ENCODE measurements at places on chromosomes 7 and 10.
A peak's percentile ranks its signal among the peaks of the same experiment; 100 is the strongest.

DNA sequence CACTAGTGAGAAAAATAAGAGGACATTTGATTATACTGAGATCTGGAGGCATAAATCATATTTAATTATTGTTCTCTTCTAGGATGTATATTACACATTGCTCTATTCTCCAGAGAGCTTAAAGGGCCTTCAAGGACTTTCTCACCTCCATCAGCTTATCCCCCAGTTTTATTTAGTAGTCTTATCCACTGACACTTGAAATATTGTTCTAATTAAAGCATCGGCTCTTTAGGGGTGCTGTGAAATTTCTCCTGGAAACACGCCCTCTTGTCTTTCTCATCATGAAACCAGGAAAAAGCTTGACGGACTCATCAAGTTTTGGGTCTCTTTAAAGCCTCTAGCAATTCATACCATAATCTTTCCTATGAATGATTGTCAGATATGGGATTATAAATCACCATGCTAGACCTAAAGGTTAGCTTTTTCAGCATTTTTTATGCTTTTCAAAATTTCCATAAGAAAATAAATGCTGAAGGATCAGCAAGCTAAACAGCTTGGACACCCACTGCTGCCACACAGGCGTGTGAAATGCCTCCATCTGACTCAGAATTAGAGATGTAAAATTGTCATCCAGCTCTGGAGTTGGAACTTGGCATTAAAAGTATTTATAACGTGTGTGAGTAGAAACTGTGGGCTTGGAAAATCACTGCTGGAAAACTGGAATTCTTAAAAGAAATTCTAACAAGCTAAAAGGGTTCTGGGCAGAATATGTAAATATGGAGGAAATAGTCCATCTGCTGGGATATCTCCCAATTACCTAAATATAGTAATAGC lies 216.3 kb downstream of the CHRM2 start:
- no peaks in the 10 kb centered on the region for H3K4me1 ChIP-seq
- H3K36me3 ChIP-seq: no peaks in the 10 kb centered on the region
- H3K27ac ChIP-seq: no peak overlapping the region
- no peak for DNase-seq

GRCh38 chr7:3712841-3713240 lies 411.8 kb downstream of the SDK1 start:
- H3K27ac ChIP-seq: no peak overlapping the region
- H3K4me1 ChIP-seq: no peaks in the 10 kb centered on the region
- peak; percentile 51 for DNase-seq
- no peak overlapping the region for H3K4me3 ChIP-seq

- DNase-seq: no peak
- H3K27ac ChIP-seq: peak overlapping the region; percentile 94
- peak overlapping the region; percentile 95 for H3K4me3 ChIP-seq
Measured at GRCh38 chr10:114174695-114175188, 739 bp upstream of the CCDC186 start.

DNA sequence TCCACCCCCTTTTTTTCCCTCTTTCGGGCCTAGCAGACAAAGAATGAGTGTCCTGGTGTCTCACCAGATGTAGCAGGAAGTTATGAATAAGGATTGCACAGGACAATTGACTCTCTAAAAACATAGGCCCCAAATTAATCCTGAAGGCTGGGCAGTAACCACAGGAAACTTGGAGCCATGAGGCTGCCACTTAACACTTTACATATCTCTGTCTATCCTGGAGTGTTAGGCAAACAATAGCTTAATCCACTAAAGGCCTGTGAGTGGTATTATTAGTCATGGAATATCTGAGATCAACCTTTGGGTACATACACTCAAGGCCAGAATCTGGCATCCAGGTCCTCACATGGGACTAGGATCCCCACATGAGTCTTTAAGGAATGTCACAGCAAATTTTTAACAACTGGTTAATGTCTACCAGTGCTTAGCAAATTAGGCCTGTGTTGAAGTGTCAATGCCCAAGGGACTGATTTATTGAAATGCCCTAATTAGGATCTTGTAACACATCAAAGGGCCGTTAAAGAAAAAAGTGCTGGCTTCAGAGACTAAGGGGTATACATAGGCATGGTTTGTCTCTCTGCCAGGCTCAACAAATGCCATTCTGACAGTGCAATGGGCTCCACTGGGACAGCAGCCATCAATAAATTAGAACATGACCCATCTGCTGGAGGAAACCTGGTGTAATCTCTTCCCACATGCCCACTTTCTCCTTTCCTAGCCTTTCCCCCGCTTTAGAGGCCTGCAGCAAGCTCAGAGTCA lies 196.7 kb upstream of the TBX20 start:
- H3K27me3 ChIP-seq: peaks cover 10% of the 10 kb centered on the region
- no peaks in the 10 kb centered on the region for H3K36me3 ChIP-seq
- DNase-seq: no peak
- no peak overlapping the region for H3K4me3 ChIP-seq
- no peak overlapping the region for H3K27ac ChIP-seq

DNA sequence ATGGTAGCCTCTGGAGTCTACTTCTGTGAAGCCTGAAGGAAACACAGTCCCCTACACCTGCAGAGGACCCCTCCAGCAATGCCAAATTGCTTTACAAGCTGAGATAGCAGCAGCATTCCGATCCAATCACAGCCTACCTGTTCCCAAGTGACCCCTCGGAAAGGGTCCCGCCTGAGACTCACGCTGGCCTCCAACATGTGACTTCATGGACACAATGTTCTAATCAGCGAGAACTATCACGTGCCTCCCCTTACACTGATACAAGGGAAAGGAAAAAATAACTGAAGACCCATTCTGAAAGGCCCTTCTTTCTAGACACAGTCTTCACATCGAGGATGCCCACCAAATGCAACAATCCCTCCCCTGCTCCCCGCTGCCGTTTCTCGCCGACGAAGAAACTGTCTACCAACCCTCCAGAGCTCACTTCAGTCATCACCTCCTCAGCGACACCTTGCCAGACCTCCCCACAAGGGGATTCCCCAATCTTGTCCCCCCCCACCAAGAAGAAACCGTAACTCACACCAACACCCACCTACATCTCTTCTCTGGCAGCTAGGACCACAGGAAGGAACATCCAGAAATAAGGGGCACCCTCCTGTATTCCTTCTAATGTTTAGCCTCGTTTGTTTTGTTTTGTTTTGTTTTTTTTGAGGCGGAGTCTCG lies 1.8 kb downstream of the SNX8 start:
- DNase-seq: no peak
- no peak overlapping the region for H3K27ac ChIP-seq
- H3K36me3 ChIP-seq: no peaks in the 10 kb centered on the region

GRCh38 chr7:127955051-127955531 lies 76.1 kb downstream of the LRRC4 start:
- H3K4me1 ChIP-seq: no peaks in the 10 kb centered on the region
- no peak for DNase-seq
- no peak overlapping the region for H3K4me3 ChIP-seq
- H3K27ac ChIP-seq: no peak overlapping the region
- no peaks in the 10 kb centered on the region for H3K27me3 ChIP-seq

DNA sequence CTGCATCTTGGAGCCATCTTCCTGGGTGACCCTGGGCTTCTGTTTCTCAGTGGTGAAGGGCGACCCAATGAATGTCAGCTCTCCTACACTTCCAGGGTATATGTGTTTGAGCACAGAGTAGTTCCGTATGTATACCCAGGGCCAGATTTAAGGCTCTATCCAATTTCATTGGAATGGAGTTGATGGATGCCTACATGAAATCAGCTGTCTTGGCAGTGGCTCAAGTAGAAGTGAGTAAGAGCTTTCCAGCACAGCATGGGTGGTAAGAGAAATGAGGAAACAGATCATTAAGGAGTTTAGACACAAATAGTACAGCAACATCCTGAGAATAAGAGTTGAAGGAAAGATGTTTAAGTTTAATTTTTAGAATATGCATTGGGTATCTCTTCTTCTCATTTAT lies 433.0 kb downstream of the PAXIP1 start:
- no peak overlapping the region for H3K4me3 ChIP-seq
- no peaks in the 10 kb centered on the region for H3K36me3 ChIP-seq
- H3K27me3 ChIP-seq: no peaks in the 10 kb centered on the region
- no peak for DNase-seq
- no peaks in the 10 kb centered on the region for H3K4me1 ChIP-seq

GRCh38 chr10:130175074-130175473 lies 38.9 kb downstream of the GLRX3 start:
- no peak for DNase-seq
- no peaks in the 10 kb centered on the region for H3K4me1 ChIP-seq
- H3K27ac ChIP-seq: no peak overlapping the region
- H3K4me3 ChIP-seq: no peak overlapping the region

- peaks cover 29% of the 10 kb centered on the region for H3K4me1 ChIP-seq
- H3K27ac ChIP-seq: peak overlapping the region; percentile 77
- H3K36me3 ChIP-seq: no peaks in the 10 kb centered on the region
- no peaks in the 10 kb centered on the region for H3K27me3 ChIP-seq
Measured at GRCh38 chr10:93475227-93475626, 6.9 kb downstream of the MYOF start.

DNA sequence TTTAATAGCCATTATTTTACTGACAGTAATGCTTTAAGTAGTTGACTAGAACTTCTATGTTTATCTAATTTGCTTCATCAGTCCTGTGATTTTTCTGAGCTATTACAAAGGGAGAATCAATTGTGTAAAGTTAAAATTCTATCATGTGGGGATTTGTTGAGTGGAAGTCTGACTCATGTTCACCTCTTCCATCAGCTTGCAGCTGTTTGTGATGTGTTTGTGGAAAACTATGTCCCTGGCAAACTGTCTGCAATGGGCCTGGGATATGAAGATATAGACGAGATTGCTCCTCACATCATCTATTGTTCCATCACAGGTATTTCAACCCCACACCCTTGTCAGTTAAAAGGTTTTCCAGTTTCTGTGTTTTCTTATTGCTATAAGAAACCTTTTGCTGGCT lies 59.9 kb downstream of the SUGCT start:
- H3K4me3 ChIP-seq: no peak overlapping the region
- no peak for DNase-seq
- no peaks in the 10 kb centered on the region for H3K36me3 ChIP-seq

GRCh38 chr10:69425511-69426298 lies 9.0 kb upstream of the TACR2 start:
- DNase-seq: peak; percentile 73
- peak overlapping the region; percentile 48 for H3K27ac ChIP-seq
- no peaks in the 10 kb centered on the region for H3K36me3 ChIP-seq
- no peaks in the 10 kb centered on the region for H3K27me3 ChIP-seq

DNA sequence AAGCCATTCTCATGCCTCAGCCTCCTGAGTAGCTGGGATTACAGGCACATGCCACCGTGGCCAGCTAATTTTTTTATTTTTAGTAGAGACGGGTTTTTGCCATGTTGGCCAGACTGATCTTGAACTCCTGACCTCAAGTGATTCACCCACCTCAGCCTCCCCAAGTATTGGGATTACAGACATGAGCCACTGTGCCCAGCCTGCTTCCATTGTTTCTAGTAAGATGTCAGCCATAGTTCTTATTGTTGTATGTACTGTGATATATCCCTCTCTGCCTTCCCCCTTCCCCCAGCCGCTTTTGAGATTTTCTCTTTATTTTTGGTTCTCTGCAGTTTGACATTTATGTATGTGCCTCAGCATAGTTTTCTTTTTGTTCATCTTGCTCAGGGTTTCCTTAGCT lies 87.9 kb upstream of the KLF14 start:
- no peaks in the 10 kb centered on the region for H3K36me3 ChIP-seq
- H3K27me3 ChIP-seq: no peaks in the 10 kb centered on the region
- no peaks in the 10 kb centered on the region for H3K4me1 ChIP-seq
- no peak for DNase-seq
- no peak overlapping the region for H3K4me3 ChIP-seq

DNA sequence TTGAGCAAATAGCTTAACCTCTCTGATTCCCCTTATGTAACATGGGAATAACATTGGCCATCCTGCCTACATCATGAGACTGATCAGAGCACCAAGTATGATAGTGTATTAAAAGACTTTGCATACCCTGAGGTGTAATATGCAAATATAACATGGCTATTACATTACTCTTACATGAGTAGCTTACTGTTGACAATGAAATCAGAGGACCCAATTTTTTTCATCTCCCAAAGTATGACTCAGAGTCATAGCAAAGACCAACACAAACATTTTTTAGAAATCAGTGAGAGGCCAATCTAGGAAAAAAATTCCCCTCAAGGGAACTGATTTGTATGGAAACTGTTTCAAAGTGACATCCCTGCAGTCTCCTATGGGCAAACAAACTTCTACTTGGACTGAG lies 47.0 kb upstream of the TMEM140 start:
- H3K4me1 ChIP-seq: no peaks in the 10 kb centered on the region
- DNase-seq: no peak
- H3K4me3 ChIP-seq: no peak overlapping the region
- no peaks in the 10 kb centered on the region for H3K36me3 ChIP-seq

DNA sequence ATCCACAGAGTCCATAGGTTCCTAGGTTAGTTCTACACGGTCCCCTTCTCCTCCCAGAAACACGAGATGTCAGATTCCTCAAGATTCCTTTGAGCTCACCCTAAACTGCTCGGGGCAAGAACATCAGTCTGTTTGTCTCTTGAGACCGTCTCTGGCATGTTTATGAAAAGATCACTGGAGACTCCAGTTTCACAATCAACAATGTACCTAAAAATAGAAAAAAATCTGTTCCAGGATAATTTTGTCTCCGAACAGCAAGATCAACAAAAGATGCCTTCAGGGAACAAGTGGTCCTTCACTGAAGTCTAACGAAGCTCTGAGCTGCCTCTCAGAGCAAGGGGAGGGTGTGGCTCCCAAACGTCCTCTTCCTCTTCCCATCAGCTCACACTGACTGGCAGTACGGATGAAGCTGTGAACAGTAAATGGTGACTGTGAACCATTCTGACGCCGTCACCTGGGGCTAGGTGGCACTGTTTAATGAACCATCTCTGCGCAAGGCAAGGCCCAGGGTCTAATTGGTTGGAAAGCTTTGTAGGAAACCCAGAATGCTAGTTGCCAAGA lies 156.2 kb upstream of the LYZL1 start:
- no peak overlapping the region for H3K4me3 ChIP-seq
- no peaks in the 10 kb centered on the region for H3K4me1 ChIP-seq
- no peaks in the 10 kb centered on the region for H3K27me3 ChIP-seq
- no peak for DNase-seq
- no peaks in the 10 kb centered on the region for H3K36me3 ChIP-seq

DNA sequence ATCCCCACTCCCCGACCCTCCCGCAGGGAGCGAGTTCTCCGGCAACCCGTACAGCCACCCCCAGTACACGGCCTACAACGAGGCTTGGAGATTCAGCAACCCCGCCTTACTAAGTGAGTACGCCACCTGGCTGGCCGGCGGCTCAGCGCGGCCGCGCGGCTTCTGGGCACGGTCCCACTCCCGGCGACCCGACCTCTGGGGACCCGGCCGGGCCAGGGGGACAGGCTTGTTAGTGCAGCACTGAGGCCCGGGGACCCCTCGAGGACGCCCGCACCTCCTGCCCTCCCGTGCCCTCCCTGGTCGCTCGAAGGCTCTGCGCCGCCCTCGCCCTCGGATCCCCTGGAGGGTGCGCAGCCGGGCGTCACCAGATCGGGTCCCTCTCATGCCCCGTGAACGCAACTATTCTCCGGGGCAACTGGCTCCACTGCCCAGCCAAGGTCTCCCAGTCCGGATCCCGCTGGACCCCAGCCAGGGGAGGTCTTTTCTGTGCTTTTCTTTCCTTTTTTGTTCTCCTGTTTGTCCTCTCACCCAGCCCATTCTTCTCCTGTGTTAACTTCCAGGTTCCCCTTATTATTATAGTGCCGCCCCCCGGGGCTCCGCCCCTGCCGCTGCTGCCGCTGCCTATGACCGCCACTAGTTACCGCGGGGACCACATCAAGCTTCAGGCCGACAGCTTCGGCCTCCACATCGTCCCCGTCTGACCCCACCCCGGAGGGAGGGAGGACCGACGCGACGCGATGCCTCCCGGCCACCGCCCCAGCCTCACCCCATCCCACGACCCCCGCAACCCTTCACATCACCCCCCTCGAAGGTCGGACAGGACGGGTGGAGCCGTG lies 81.8 kb downstream of the PAX2 start:
- H3K27ac ChIP-seq: no peak overlapping the region
- peak overlapping the region; percentile 50 for H3K4me3 ChIP-seq
- H3K4me1 ChIP-seq: peaks cover 37% of the 10 kb centered on the region
- H3K36me3 ChIP-seq: no peaks in the 10 kb centered on the region
- no peaks in the 10 kb centered on the region for H3K27me3 ChIP-seq

Measured in upper lobe of left lung (tissue), 6 donors.